Activated T-helper 1 cell treated with anti-CD3 and anti-CD28 coated beads, Interleukin-12 subunit alpha, Interleukin-12 subunit beta, Interleukin-2, Interleukin-4 antibody, amounts not matched to agents 30 ng/mL and 10 ng/mL and 1 ng/mL, durations not matched to agents 14 hours and 24 hours and 36 hours (primary cell): ENCODE measurements at places on chromosomes 11 and 22. TPM values are rescaled to one million over a fixed set of nuclear protein-coding genes. Genes with fewer than 3 reads are reported as not detected.

The SLC17A6 gene
- total RNA-seq = not detected in 2 replicates

- no peaks in the 10 kb centered on the region for H3K4me1 ChIP-seq
- no peak for DNase-seq
- H3K27me3 ChIP-seq = no peaks in the 10 kb centered on the region
- peaks cover 2% of the 10 kb centered on the region for H3K36me3 ChIP-seq
- no peak overlapping the region for H3K4me3 ChIP-seq
These were observed 10.0 kb downstream of the SLC29A2 start for GRCh38 chr11:66361502-66361941.

DNA sequence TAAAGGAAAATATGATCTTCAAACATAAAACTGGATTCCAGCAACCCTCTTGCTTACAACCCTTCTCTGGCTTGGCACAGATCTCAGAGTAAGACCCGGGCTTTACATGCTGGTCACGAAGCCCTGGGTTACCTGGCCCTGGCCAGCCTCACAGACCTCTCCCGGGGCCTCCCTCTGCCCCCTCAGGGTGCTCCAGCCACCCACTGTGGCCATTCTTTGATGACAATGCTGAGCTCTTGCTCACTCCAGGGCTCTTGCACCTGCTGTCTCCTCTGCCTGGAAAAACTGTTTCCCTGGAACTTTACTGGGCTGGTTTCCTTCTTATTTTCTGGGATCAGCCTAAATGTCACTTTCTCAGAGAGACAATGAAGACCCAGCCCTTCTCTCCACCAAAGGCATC lies 43.9 kb downstream of the C11orf96 start:
- no peak for DNase-seq
- no peak overlapping the region for H3K4me3 ChIP-seq
- H3K4me1 ChIP-seq = no peaks in the 10 kb centered on the region
- no peaks in the 10 kb centered on the region for H3K27me3 ChIP-seq

DNA sequence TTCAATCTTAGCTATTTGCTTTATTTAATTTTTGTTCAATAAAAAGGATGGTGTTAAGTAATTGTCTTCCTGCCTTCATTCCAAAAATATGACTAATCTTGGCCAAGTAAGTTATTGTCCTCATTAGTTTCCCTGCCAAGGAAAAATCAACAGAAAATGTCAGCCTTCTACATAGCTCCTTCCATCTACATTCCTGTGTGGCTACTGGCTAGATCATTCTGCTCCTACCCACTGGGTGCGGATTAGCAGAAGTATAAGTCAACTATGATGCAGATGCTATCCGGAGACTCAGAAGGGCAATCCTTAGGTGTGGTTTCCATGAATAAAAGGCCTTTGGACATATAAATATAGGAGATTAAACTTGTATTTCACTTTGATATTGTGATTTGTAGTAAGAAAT lies 154.4 kb downstream of the SBF2 start:
- DNase-seq = no peak
- no peaks in the 10 kb centered on the region for H3K4me1 ChIP-seq
- H3K27ac ChIP-seq = no peak overlapping the region
- H3K36me3 ChIP-seq = no peaks in the 10 kb centered on the region

The CCND1 gene
- total RNA-seq = 26.4 and 28.1 TPM in 2 replicates

- peaks cover 22% of the 10 kb centered on the region for H3K4me1 ChIP-seq
- no peaks in the 10 kb centered on the region for H3K36me3 ChIP-seq
- H3K27ac ChIP-seq = no peak overlapping the region
- peaks cover 7% of the 10 kb centered on the region for H3K27me3 ChIP-seq
These were observed 19.4 kb upstream of the TSKU start for GRCh38 chr11:76763573-76764346.

The BTG4 gene
- total RNA-seq = not detected in 2 replicates

The C11orf97 gene
- total RNA-seq = not detected in 2 replicates

The PKP3 gene
- not detected in 2 replicates for total RNA-seq

The SMC1B gene
- total RNA-seq = 0.44 and 0.83 TPM in 2 replicates

- no peak overlapping the region for H3K4me3 ChIP-seq
- no peak overlapping the region for H3K27ac ChIP-seq
- H3K4me1 ChIP-seq = no peaks in the 10 kb centered on the region
- no peaks in the 10 kb centered on the region for H3K36me3 ChIP-seq
- no peak for DNase-seq
These were observed 136.1 kb downstream of the DCDC1 start for GRCh38 chr11:31233425-31233824.

The OR51B2 gene
- not detected in 2 replicates for total RNA-seq

DNA sequence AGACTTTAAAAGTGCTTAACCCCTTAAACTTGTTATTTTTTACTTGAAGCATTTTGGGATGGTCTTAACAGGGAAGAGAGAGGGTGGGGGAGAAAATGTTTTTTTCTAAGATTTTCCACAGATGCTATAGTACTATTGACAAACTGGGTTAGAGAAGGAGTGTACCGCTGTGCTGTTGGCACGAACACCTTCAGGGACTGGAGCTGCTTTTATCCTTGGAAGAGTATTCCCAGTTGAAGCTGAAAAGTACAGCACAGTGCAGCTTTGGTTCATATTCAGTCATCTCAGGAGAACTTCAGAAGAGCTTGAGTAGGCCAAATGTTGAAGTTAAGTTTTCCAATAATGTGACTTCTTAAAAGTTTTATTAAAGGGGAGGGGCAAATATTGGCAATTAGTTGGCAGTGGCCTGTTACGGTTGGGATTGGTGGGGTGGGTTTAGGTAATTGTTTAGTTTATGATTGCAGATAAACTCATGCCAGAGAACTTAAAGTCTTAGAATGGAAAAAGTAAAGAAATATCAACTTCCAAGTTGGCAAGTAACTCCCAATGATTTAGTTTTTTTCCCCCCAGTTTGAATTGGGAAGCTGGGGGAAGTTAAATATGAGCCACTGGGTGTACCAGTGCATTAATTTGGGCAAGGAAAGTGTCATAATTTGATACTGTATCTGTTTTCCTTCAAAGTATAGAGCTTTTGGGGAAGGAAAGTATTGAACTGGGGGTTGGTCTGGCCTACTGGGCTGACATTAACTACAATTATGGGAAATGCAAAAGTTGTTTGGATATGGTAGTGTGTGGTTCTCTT lies 2.8 kb downstream of the MALAT1 start:
- peaks cover 46% of the 10 kb centered on the region for H3K4me1 ChIP-seq
- no peak overlapping the region for H3K4me3 ChIP-seq
- no peak for DNase-seq
- H3K36me3 ChIP-seq = peaks cover 30% of the 10 kb centered on the region
- H3K27ac ChIP-seq = no peak overlapping the region
- H3K27me3 ChIP-seq = no peaks in the 10 kb centered on the region

GRCh38 chr22:33921525-33922348 lies 1.5 kb upstream of the LARGE1 start:
- peaks cover 2% of the 10 kb centered on the region for H3K36me3 ChIP-seq
- peak overlapping the region; percentile 61 for H3K4me3 ChIP-seq
- peaks cover 35% of the 10 kb centered on the region for H3K27me3 ChIP-seq
- no peak for DNase-seq

DNA sequence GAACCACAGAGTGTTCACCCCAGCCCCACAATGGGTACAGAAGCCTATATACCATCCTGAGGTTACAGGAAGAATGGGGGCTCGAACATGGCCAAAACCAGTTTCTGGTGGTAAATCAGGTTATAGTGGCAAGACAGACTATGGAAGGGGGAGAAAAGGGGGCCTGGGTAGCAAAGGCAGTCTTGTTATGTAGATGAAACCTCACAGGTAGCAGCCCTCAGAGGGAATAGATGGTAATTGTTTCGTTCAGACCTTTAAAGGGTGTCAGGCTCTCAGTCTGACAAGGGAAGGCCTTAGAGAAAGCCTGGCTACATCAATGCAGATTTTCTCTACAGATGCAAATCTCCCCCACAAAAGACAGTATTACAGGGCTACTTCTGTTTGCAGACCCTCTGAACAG lies 3.4 kb downstream of the CAPN1 start:
- DNase-seq = no peak

DNA sequence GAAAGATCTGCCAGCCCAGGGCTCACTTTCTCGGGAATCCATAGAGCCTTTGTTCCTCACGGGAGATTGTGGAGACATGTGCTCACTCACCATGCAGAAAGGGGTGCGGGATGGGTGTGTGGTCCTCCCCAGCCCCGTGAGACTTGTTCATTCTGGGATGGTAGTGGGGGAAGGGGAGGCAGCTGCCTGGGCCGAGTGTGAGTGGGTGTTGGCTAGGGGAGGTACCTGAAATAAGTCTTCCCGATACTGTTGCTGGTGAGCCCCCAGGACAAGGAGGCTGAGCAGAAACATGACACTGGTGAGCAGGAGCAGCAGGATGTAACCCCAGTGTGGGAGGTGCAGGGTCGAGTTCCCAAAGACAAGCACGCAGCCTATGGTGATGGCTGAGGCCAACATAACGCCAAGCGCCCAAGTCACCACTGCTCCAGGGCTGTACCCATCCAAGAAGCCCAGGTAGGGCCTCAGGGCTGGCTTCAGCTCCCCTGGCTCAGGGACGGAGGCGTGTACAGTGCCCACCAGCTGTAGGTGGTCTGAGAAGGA lies 2.8 kb downstream of the SLC7A4 start:
- DNase-seq = no peak
- no peak overlapping the region for H3K4me3 ChIP-seq

The NCAM1 gene
- total RNA-seq = not detected in 2 replicates

DNA sequence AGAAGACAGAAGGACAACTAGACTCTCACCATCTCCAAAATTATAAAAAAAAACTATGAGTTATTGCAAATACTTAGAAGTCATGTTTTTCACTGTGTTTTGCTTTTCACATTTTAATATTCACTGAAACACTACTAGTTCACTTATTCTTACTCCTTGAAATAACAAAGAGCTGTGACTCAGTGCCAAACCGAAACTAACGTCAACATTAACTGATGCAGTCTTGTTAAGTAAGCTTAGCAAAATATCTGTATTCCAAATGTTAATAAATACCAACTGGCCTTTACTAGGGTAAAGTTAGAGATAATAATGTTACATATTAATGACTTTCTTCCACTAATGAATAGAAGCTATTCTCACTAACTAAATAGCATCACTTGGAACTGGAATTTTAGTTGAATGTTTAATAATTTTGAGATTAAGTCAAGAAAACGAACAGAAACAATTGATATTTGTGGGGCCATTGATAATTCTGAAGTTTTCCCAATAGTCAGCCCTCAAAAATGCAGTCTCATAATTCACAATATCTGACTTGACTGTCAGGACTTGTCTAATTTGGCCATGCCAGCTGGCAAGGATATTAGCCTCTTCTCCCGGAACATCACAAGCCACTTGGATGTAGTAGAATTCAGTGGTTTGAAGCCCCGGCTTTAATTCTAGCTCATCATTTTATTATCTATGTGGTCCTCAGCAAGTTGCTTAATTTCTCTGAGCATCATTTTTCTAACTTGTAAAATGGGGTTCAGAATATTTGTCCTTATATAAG lies 230.1 kb upstream of the DDI1 start:
- no peak for DNase-seq
- H3K4me3 ChIP-seq = no peak overlapping the region
- H3K27me3 ChIP-seq = no peaks in the 10 kb centered on the region
- no peaks in the 10 kb centered on the region for H3K36me3 ChIP-seq
